ENCODE measurements at places on chromosomes 6 and 20.

GRCh38 chr6:78483553-78484197 lies 383.7 kb upstream of the IRAK1BP1 start:
- no peak for DNase-seq

- no peak for DNase-seq
Observed at GRCh38 chr20:33751775-33752174, 20.0 kb downstream of the ZNF341 start.

DNA sequence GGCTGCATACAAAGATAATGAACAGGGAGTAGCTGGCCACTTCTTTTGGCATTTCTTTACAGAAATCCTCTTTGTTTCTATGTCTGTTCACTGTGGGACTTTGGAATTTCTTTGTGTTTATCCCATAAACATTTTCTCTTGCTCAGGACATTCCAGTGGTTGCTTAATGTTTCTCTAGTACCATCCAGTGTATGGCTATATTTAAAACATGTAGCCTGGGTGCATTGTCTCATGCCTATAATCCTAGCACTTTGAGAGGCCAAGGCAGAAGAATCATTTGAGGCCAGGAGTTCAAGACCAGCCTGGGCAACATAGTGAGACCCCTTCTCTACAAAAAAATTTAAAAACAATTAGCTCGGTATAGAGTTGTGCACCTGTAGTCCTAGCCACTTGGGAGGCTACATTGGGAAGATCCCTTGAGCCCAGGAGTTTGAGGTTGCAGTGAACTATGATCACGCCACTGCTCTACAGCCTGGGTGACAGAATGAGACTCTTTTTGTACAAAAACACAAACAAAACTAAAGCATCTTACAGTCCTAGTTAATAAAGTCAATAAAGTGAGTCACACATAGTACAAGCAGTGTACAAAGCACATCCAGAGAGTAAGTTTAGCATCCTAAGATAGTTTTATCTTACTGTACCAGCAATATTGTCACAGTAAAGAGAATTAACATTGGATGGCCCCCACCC lies 63.3 kb downstream of the ZFAND3 start:
- DNase-seq = no peak

DNA sequence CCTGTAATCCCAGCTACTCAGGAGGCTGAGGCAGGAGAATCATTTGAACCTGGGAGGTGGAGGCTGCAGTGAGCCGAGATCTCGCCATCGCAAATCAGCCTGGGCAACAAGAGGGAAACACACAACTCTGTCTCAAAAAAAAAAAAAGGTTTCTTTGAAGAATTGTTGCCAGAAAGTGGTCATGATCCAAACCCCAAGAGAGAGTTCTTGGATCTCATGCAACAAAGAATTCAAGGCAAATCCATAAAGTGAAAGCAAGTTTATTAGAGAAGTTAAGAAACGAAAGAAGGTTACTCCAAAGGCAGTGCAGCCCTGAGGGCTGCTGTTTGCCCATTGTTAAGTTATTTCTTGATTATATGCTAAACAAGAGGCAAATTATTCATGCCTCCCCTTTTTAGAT lies 14.5 kb upstream of the KIFC1 start:
- no peak for DNase-seq

DNA sequence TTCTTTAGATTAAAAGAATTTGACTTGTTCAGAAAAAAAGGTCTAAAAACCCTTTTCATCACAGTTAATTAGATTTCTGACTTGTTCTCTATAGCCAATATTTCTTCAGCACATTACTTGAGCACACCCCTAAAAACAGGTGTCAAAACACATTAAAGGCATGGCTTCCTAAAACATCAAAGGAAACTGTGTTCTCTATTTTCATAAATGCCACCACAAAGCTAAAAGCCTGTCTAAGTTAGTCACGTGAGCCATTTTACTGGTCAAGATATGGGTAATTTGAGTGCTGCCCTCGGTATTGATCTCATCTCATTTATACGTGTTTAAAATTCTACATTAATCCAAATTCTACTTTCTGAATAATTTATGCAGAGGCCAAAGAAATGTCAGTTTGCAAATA lies 580.5 kb downstream of the HAO1 start:
- DNase-seq = no peak

DNA sequence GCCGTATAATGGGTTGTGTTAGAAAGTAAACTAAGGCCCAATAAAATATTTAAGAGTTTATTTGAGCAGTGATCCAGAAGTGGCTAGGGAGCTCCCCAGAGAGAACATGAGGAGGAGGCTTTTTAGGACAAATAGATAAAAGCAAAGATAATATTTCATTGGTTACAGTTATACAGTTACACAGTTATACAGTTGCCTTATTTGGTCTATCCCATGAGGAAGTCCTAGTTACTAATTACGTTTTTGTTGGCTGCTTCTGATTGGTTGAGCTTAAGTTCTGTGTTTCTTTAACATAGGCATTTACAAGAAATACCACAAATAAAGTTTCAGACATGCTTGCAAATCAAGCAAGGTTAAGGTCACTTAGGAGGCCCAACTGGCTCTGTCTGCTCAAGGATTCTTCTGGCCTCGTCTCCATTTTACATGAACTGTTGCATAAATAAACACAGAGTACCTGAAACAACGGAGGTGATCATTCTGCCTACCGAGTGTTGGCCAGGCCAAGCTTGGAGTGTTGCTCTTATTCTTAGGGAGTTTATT lies 7.0 kb downstream of the UBD start:
- DNase-seq = no peak

DNA sequence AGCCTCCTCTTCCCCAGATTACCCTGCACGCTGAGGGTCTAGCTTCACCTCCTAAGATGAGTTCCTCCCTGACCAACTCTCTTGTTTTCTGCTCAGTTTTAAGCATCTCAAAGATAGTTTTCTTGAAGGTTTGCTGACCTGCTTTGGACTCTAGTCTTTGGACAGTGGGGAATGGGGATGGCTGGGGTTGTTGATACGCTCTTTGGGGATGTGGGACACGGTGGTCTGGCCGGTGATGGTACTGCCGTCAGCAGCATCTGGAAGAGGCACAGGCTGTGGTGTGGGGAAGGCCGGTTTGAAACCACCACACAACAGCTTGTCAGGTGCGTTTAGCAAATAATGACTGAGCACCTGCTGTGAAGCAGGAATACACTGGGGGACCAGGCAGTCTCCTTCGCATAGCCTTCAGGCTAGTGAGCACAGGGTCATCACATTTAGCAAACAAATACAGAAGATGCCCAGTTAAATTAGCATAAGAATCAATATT lies 94.1 kb downstream of the TMEM242 start:
- no peak for DNase-seq

- no peak for DNase-seq
Observed at GRCh38 chr6:129576456-129576855, 133.5 kb downstream of the ARHGAP18 start.

- DNase-seq = no peak
Observed at GRCh38 chr20:8067082-8067481, 47.5 kb upstream of the TMX4 start.

GRCh38 chr20:53547664-53548239 lies 45.9 kb downstream of the ZNF217 start:
- peak; percentile 46 for DNase-seq

GRCh38 chr6:129966125-129966524 lies 52.3 kb upstream of the L3MBTL3 start:
- DNase-seq = no peak

DNA sequence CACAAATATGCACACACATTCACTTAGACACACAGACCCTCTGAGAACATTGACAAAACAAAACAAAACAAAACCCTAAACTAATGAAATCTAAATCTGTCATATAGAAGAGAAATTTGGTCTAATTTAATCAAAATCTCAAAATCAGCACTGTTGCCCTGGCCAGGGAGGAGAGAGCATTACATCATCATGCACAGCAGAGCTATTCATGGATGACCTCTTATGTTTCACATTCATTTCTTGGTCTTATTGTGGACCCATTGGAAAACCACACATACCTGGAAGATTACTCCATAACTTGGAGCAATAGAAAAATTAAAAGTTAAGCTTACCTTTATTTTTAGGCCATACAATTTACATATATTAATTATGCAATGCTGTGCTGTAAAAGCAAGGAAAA lies 1223.6 kb upstream of the GJE1 start:
- DNase-seq = no peak

- DNase-seq = peak; percentile 78
Observed at GRCh38 chr6:43913375-43914271, 143.6 kb downstream of the VEGFA start.

- no peak for DNase-seq
Observed at GRCh38 chr20:54047720-54048119, 22.7 kb downstream of the BCAS1 start.

GRCh38 chr6:143682805-143683204 lies 5.0 kb downstream of the PHACTR2 start:
- DNase-seq = no peak

DNA sequence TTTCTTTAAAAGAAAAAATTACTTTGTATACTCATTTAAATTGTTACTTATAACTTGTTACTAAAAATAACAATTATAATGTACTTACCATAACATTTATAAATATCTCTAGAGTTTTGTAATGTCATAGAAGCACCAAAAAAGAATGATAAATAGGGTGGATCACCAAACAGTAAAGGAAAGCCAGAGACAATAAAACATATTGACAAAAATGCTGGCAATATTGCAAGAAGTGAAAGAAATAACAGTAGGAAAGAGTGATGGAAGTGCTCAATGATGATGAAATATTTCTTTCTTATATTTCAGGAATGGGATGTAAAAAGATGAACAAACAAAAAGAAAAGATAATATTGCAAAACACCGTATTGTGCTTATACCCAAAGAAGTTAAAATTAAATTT lies 301.7 kb downstream of the CENPW start:
- DNase-seq = no peak

- no peak for DNase-seq
Observed at GRCh38 chr20:52529826-52530225, 338.2 kb upstream of the ZFP64 start.

- DNase-seq = no peak
Observed at GRCh38 chr20:5156675-5157448, 30.1 kb downstream of the CDS2 start.

DNA sequence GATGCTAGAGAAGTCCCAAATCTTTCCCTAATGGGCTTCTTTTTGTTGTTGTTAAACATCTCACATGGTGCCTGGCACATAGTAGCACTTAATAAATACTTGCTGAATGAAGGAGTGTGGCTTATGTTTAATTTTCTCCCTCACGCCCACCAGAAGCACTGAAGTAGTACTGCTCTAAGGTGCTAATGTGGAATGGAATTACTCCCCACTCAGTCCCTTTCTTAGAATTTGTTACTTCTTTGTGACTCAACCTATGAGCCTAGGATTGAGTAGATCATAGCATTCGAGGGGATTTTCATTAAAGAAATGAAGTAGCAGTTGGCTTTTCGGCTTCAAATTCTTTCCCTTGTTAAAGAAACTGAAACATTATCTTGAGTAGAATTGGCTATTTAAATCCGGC lies 192.8 kb downstream of the CLIC5 start:
- no peak for DNase-seq

- no peak for DNase-seq
Observed at GRCh38 chr20:51139891-51140290, 117.0 kb upstream of the KCNG1 start.

GRCh38 chr6:149053848-149054558 lies 263.5 kb upstream of the TAB2 start:
- DNase-seq = no peak

GRCh38 chr6:13924146-13924948 lies 405 bp upstream of the RNF182 start:
- DNase-seq = no peak

- DNase-seq = no peak
Observed at GRCh38 chr6:73076211-73076954, 148.9 kb downstream of the KHDC1L start.

DNA sequence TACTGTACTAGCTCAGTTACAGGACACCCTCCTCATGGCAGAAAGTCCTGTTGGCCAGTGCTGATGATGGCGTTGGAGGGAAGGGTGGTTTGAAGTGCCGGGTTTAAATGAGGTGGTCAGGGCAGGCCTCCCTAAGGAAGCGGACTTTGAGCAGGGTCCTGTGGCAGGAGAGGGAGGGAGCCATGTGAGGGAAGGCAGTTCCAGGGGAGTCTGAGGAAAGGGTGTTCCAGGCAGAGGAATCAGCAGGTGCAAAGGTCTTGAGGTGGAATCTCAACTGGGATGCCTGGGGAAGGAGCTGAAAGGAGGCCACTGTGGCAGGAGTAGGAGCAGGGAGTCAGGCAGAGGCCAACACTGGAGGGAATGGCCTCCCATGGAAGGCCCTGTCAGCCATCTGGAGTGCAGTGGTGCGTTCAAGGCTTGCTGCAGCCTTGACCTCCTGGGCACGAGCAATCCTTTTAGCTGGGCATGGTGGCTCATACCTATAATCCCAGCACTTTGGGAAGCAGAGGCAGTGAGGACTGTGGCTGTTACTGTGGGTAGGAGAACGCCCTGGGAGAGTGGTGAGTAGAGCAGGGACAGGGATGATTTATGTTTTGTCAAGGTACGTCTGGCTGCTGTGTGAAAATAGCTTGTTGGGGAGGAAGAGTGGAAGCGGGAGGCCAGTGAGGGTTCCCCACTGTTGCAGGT lies 26.2 kb downstream of the VSTM2L start:
- no peak for DNase-seq

GRCh38 chr6:2911171-2911570 lies 8.1 kb upstream of the SERPINB9 start:
- DNase-seq = no peak

GRCh38 chr6:54108271-54108670 lies 3.0 kb upstream of the MLIP start:
- no peak for DNase-seq

GRCh38 chr6:53565886-53566285 lies 21.0 kb upstream of the GCLC start:
- no peak for DNase-seq

- no peak for DNase-seq
Observed at GRCh38 chr6:70574643-70575042, 7.9 kb downstream of the SDHAF4 start.

GRCh38 chr6:6330407-6330806 lies 9.9 kb upstream of the F13A1 start:
- DNase-seq = no peak

- DNase-seq = no peak
Observed at GRCh38 chr6:163867518-163868292, 453.2 kb downstream of the QKI start.

GRCh38 chr6:62976566-62976965 lies 234.7 kb upstream of the FKBP1C start:
- DNase-seq = no peak

GRCh38 chr6:16470502-16471221 lies 232.3 kb downstream of the GMPR start:
- no peak for DNase-seq

DNA sequence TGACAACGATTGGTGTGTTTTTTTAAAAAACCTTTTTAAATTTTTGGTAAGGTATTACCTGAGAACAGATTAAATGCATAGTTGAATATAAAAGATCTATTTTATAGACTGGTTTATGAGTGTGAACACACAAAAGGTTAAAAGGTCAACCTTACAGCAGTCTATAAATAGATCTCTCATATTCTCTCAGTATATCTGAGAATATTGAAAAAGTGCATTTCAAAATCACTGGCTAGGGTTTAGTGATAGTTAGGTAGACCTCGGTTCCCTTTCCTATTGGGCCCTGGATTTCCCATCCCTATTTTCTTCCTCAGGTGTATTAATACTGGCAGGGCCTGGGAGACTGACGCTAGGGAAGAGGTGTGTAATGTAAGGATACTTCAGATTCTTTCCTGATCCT lies 723 bp upstream of the ZNF451 start:
- no peak for DNase-seq
